ENCODE measurements at places on chromosomes 13 and 19.

- DNase-seq = no peak
These were observed 189.6 kb upstream of the TSHZ3 start for GRCh38 chr19:31538879-31539278.

DNA sequence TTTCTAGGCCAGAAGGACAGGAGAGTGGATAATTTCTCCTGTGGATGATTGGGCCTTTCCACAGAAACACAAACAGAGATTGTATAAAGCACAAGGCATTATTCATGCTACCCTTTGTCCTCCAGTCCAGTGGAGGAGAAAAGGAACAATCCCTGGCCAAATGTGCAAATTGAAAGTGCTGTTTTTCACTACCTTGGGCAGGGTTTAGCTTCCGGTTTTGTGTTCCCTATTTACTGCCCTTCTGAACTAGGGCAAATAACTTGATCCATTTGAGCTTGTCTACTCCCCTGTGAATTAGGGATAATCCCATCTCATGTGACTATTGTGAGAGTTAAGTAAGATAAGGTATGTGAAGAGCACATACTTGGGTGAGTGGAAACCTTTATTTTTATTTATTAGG, 13.3 kb downstream of the PDX1 start:
- DNase-seq = no peak

DNA sequence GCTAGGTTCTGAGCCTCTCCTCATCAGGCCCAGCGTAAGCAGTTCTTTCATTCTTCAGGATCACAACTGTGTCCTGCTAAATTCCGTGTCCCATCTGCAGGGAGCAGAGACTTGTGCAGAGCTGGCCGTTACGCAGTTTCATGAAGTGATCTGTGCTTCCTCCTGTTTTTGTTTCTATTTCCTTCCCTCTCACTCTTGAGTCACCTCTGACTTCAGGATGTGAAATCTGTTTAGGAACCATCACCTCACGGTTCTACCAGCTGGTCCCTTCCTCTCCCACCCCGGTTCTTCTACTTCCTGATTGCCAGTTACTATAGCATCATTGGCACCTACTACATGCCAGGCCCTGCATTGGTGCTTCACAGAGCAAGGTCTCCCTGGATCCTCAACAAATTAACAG, 8.5 kb downstream of the MAU2 start:
- no peak for DNase-seq

DNA sequence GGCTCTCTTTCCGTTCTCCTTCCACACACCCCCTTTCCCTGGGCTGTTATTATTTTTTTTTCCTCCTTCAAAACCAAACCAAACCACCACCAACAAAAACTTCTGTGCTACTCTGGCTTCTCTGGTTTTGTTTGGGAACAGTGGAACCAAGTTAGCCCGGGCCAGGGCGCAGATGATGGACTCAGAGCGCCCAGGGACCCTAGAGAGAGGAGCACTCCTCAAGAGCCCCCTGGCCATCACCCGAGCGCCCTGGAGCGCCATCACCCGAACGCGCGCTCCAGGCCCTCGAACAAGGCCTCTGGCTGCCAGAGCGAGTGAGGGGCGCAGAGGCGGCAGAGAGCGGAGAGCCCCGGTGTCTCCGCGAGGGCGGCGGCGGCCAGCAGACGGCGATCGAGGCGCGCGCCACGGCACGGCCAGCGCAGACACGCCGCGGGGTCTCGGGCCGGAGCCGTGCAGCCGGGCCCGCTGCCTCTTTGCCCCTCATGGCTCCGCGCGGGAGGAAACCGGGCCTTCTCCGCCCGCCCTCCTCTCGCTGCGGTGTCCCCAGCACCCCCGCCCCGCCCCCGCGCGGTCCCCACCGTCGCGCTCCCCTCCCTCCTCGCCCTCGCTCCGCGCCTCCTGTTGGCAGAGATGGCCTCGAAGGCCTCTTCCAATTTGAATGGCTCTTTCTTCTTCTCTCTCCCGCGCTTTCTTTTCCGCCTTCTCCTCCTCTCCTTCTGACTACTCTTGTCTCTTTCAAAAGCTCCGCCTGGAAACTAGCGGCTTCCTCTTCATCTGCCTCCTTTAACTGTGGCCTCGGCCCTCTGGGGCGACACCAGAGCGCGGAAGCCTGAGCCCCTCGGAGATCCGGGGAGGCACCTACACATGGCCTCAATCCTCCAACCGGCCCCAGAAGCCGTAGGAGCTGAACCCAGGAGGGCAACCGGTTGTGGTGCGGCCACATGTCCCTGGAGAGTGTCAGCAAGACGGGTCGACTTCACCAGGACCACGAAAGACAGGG, 4.1 kb upstream of the SOX1 start:
- DNase-seq = peak; percentile 47

DNA sequence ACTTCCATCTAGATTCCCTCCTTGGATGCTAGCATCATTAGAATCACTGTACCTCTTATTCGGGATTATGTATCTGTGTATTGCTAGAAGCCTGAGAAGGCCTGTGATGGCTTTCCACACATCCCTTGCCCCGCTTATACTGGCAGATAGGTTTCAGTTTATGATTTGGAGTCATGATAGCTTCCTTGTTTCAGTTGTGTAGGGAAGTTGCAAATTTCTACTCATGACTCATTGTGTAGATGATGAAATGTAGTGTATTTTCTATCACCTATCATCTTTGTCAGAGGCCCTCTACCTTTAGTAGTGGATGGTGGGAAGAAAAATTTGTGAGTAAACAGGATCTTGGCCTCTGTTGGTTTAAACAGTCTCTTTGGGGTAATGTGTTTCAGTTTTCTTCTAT, 165.2 kb downstream of the GGACT start:
- DNase-seq = no peak

DNA sequence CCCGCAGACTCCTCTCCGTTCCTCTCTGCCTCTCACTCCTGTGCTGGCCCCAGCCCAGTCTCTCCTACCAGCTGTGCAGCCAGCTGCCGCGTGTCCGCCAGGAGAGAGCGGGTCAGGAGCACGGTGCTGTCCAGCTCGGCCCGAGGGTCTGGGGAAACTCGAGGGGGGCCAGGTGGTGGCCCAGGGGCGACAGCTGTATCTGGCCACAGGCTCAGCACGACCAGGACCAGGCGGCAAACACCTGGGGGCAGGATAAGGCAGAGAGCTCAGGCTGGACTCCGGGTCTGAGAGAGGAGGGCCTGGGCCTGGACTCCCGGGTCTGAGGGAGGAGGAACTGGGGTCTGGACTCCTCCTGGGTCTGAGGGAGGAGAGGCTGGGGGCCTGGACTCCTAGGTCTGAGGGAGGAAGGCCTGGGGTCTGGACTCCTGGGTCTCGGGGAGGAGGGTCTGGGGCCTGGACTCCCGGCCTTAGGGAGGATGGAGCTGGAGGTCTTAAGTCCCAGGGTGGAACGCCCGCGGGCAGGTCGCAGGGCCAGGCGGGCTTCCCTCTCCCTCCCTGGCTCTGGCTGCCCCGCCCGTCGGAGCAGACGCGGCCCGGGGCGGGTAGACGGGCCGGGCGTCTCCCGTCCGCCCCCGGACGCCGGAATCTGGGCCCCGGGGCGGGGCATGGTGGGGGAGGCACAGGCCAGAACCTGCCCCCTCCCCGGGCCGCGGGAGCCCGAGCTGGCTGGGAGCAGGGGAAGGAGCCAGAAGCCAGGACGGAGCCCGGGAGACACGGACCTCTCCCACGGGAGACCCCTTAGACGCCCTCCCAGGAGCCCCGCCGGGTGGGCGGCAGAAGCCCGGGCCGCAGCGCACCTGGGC, 1.3 kb downstream of the IL11 start:
- no peak for DNase-seq

DNA sequence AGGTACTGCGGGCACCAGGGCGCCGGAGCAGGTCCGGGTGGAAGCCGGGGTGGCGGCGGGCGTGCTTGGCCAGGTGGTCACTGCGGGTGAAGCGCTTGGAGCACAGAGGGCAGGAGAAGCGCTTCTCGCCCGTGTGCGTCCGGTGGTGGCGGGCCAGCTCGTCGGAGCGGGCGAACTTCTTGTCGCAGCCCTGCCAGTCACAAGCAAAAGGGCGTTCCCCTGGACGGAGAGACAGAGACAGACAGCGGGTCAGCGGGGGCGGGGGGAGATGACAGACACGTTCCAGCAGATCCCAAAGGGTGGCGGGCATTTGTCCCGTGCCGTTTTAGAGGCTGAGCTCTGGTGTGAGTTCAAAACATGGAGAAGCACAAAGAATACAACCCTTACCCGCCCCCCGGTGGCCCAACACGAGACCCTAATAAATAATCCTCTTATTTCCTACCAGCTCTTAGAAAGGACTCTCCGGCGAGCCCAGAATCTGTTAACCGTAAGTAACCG, 6.3 kb upstream of the REXO1 start:
- DNase-seq = no peak

DNA sequence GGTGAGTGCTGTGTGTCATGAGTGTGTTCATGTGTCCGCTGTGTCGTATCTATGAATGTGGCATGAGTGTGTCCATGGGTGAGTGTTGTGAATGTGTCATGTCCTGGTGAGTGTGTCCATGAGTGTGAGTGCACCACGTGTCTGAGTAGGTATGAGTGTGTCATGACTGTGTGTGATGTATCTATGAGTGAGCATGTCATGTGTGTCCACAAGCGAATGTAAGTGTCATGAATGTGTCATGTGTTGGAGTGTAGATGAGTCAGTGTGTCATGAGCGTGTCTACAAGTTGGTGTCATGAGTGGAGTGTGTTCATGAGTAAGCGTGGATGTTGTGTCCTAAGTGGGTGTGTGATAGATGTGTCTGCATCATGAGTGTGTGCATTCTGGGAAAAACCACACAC, 129.4 kb downstream of the TUBA3C start:
- DNase-seq = no peak

GRCh38 chr13:50412046-50412617, 396.9 kb downstream of the KCNRG start:
- DNase-seq = no peak

DNA sequence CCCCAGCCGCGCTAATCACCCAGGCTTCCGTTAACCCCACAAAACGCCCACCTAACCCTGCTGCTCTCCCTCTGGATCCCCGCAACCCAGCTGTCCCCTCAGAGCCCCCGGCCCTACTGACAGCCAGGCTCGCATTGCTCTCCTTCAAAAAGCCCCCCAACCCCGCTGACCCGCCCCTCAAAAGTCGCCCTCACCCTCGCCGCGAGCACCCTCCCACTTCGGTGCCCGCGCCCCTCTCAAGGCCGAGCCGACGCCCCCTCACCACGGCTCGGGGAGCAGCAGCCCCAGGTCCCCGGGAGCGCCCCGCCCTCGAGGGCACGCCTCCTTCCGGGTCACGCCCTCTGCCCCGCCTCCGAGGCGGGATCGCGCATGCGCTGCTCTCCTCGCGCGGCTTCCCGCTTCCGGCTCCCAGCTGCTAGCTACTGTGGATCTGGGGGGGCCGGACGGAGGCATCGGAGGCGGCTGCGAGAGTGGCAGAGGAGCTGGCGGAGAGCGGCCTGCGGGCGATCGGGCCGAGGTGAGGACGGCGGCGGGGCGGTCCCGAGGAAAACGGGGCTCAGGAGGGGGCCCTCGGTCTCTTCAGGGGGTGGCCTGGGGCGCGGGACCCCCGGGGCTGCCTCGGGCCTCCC, 46.1 kb downstream of the ARHGEF18 start:
- DNase-seq = peak; percentile 83

GRCh38 chr13:94959626-94960025, 247.3 kb upstream of the SOX21 start:
- no peak for DNase-seq

DNA sequence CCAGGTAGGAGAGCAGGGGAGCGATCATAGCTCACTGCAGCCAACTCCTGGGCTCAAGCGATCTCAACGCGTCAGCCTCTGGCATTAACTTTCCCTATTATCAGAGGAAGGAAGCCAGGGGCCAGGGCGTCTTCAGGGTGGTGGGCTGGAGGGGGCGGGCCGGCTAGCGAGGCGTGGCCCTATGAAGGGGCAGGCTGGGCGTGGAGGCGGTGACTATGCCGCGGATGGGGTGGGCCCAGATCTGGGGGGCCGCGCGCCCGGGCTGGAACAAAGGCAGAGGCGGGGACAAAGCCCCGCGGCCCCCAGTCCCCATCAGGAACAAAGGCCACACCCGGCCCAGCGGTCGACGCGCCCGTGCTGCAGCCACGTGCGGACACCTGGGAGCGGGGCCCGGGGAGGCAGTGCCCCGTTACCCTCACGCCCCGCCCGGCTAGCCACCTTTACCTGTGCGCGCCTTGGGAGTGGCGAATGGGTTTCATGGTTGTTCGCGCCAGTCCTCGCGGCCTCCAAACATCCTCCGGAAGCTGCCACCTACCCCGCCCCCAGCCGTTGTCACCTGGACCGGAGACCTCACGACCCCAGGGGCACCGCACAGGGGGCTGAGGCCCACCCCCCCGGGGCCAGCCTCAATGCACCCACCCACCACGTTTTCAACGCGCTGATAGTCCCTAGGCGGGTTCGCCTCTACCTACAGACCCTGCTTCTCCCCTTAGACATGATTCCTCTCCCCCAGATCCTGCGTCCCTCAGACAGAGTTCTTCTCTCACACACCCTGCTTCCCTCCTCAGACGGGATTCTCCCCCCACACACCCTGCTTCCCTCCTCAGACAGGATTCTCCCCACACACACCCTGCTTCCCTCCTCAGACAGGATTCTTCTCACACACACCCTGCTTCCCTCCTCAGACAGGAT, 5.4 kb upstream of the TRIM28 start:
- DNase-seq = no peak

DNA sequence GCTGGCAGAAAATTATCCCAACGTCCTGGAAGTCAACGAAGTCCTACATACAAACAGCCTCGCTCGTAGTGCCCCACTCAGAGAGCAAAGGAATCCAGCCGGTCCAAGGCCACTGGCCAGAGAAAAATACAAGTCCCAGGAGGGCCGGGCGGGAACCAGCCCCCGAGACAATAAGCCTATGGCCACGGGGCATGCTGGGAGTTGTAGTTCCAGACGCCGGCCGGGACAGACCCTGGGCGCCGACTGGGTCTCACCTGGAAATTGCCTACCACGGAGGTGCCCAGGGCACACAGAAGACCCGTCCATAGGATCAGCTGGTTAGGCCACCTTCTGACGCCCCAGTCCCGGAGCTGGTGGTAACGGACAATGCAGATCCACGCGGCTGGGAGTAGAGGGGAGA, 5.4 kb downstream of the TMEM150B start:
- DNase-seq = no peak

- DNase-seq = no peak
These were observed 41.1 kb downstream of the CEACAM1 start for GRCh38 chr19:42487032-42487797.

DNA sequence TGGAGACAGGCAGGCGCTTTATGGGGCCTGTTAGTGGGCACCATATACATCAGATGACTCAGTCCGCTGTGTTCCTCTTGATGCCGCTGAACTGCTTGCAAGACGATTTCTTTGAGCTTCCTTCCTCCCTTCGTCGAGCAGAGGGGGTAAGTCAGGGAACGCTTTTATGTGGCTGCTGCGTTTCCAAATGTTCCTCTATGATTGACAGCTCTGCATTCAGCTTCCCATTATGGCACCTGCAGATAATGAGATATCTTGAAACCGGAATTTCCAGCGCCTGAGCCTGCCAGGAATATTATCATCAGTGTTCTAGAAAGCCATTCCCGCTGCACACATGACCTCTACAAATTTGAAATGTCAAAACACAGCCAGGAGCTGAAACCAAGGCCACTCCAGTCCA, 257.0 kb downstream of the TSHZ3 start:
- no peak for DNase-seq
